ENCODE measurements at places on chromosomes 7 and 10. TPM values are rescaled to one million over a fixed set of nuclear protein-coding genes. Genes with fewer than 3 reads are reported as not detected.
A peak's percentile ranks its signal among the peaks of the same experiment; 100 is the strongest.

- DNase-seq: no peak
Observed at GRCh38 chr7:104529567-104529966, 201.2 kb downstream of the LHFPL3 start.

- DNase-seq: no peak
Observed at GRCh38 chr7:115449689-115450088, 527.8 kb downstream of the MDFIC start.

The TNRC18 gene
- total RNA-seq: 78.0 TPM

GRCh38 chr7:22216832-22217475 lies 140.0 kb downstream of the RAPGEF5 start:
- DNase-seq: no peak

The SLC26A4 gene
- under 0.01 TPM for total RNA-seq

DNA sequence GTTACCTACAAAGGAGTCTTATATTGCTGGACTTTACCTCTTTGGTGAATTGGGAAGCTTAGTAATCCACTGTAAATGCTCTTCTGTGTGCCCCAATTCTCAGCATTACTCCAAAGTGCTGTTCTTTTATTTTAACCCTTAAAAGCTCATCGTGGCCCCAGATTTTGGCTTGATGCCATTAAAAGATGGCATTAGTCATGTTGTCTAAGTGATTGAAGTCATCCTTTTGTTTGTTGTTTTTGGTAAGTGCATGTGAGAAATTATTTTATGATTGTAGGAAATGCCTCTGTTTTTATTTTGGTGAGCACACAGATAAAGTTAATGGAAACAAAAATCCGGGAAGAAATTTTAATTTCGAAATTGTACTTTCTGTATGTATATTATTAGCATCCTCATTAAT lies 82.5 kb upstream of the GATA3 start:
- DNase-seq: no peak

The CCDC3 gene
- total RNA-seq: 0.43 TPM

The BLNK gene
- not detected for total RNA-seq

The ABCB4 gene
- total RNA-seq: under 0.01 TPM

- DNase-seq: no peak
Observed at GRCh38 chr7:141954334-141954733, 7.6 kb upstream of the CLEC5A start.

The HABP2 gene
- total RNA-seq: not detected

GRCh38 chr10:103479135-103479534 lies at the start of gene CALHM3:
TSS of gene CALHM3 (minus strand) at chr10:103479240. CDS start at chr10:103479032, 208 bp downstream.
- no peak for DNase-seq

DNA sequence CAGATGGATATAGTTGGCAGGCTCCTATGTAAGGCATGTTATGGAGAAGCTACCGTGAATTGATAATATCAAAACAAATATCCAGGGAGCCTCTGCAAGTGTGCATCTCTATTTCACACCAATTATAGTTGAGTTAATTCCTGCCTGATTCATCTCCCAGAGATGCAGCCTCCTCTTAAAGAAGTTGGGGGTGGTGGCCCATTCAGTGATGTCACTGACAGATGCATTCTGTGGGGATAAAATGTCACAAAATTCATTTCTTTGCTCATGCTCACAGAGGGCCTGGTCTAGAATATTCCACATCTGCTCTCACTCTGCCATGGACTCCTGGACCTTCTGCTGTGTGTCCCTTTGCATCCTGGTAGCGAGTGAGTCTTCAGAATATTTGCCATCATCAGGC lies 189.1 kb upstream of the PRSS1 start:
- no peak for DNase-seq

- DNase-seq: peak; percentile 65
Observed at GRCh38 chr10:91251430-91252056, 31.1 kb downstream of the PCGF5 start.

- peak; percentile 8 for DNase-seq
Observed at GRCh38 chr7:151824373-151824933, 52.5 kb downstream of the PRKAG2 start.

The MMP21 gene
- not detected for total RNA-seq

The CDH23 gene
- under 0.01 TPM for total RNA-seq

DNA sequence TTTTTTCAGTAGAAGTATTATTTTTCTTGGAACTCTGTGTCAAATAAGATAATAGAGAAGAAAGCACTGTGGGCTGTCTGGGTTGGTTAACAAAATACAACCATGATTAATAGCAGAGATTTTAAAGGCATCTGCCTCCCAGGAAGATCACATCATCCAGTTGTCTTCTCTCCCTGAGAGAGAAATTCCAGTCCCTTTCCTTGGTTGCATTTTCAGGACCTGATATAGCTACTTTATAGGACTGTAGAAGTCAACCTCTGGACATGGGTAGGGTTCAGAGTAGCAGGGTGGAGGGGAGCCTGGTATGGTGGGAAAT lies 309.9 kb upstream of the IGFBP3 start:
- DNase-seq: no peak

- DNase-seq: no peak
Observed at GRCh38 chr10:80468806-80469421, 14.8 kb downstream of the TSPAN14 start.

The GATAD1 gene
- 23.5 TPM for total RNA-seq

DNA sequence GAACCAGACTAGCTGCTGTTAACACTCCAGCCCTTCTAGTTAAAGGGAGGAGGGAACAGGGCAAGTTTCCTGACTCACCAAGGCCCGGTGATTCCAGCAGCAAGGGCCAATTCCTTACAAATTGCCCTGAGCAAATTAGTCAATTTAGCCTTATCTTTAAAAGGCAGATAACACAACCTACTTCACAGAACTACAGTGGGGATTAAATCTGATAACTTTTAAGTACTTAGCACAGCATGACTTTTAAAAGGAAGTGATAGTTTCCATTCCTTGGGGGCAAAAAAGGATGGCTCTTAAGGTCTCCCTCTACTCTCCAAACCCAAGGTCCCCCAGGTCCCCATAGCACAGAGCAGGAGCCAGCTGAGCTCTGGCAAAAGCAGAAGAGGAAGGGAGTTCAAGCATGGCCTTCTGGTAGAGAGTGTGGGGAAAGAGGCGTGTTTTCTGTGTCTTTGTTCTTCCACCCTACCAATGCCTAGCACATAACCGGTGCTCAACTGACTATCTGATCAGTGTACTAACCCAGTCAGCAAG lies 4.0 kb downstream of the CDCA7L start:
- peak; percentile 66 for DNase-seq

GRCh38 chr10:4093438-4093837 lies 308.4 kb upstream of the KLF6 start:
- no peak for DNase-seq

DNA sequence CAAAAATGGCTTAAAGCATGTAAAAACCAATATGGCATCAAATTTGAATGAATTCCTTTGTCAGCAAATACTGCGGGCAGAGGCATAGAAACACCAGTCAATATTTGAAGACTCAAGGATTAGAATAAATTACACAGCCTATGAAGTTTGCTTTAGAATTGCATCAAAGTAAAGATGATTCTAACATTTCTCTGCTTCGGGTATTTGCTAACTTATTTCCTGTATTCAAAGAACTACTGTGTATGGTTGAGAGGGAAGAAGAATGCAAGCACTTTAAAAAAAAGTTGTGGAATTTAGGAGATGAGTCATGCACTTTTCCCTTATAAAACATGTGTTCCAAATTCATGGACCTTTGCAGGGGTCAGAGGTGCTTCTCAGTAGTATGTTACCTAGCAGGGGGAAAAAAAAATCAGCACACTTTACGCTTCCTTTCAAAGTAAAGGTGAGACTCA lies 90.1 kb downstream of the PIP4K2A start:
- DNase-seq: peak; percentile 80

- no peak for DNase-seq
Observed at GRCh38 chr10:60849740-60850139, 71.5 kb downstream of the CDK1 start.

- peak; percentile 66 for DNase-seq
Observed at GRCh38 chr10:119395280-119396007, 147.1 kb downstream of the RGS10 start.

GRCh38 chr10:46525177-46525823 lies 31.2 kb downstream of the GPRIN2 start:
- peak; percentile 73 for DNase-seq

- no peak for DNase-seq
Observed at GRCh38 chr10:11879387-11880094, 56.4 kb downstream of the PROSER2 start.

The C10orf88 gene
- 9.9 TPM for total RNA-seq

The ZNF679 gene
- not detected for total RNA-seq

DNA sequence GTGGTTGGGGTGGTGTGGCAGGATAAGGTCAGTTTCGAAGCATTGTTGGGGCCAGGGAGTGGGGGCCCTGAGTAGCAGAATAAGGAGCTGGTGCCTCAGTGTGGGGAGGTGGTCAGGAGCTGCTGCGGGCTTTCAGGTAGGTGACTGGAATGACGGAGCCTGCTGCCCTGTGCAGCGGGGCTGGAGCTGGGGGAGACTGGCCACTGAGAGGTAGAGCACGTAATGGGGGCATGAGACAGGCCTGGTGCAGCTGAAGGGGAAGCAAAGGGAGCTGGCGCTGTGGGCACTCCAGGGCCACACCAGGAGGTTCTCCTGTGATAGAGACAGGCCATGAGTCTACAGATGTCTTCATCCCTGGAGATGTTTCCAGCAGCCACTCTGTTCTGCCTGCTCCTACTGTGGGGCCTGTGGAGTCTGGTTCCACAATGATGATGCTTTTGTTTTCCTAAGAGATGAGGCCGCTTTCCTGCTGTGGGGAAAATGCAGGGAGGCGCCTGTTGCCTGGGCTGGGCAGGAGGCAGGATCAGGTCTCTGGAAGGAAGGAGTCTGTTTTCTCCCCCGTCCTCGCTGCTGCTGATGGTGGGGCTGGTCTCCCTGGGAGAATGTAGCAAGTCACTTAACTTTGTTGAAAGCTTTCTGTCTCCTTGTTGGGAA lies 31.1 kb downstream of the NUB1 start:
- peak; percentile 10 for DNase-seq

DNA sequence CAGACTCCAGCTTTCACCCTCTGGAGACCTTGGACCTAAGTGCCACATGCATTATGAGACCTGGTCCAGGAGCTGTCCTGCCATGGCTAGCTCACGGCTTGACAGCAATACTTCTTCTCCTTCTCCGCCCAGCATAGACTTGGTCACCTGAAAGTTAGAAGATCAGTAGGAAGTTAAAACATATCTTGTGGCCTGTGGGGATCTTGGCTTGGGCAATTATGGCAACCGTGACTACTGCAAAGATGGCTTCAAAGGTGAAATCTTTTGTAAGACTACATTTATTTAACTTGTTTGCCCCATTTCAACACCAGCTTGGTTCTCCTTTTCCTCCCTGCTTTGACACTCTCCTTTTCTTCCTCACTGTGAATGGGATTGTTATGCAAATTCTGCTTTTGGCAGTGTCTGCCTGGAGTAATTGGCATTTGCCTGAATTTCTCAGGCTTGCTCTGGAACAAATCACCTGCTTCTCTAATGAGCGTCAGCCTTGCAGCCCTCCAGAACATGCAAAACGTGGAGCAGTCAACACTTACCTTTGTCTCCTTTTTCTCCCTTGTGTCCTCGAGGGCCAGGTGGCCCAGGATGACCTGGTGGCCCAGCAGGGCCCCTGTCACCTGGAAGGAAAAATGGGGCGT lies 53.4 kb downstream of the COL17A1 start:
- no peak for DNase-seq

The FAM171A1 gene
- 16.8 TPM for total RNA-seq

DNA sequence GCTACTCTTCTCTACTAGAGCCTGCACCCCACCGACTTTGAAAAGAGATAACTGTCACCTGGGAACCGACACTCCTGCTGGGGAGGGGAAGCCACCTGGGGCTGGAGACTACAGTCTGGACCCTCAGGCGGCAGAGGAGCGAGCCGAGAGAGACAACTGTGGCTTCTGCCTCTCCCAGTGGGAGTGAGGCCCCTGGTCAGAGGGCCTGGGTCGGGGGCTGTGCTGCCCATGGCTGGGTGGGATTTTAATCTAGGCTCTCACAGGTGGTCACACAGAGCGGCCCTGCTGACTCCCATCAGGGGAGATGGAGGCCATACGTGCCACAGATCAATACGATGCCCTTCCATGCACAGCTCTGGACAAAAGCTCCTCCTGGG lies 372.1 kb downstream of the DNAJB6 start:
- no peak for DNase-seq

The PIP gene
- not detected for total RNA-seq

The GDF2 gene
- not detected for total RNA-seq

The STK31 gene
- total RNA-seq: not detected

The HOXA10 gene
- total RNA-seq: 47.1 TPM

DNA sequence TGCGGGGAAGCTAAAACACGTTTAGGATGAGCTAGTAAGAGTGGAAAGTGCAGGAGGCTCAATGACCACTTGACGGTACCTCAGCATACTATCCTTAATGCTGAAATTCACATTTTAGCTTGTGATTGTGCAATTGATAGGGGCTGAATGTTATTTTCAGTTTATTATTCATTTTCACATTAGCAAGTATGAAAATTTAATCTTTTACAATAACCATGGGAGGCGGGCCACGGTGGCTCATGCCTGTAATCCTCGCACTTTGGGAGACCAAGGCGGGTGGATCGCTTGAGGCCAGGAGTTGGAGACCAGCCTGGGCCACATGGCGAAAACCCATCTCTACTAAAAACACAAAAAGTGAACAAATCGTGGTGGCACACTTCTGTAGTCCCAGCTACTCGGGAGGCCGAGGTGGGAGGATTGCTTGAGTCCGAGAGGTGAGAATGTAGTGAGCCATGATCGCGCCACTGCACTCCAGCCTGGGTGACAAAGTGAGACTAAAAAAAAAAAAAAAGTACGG lies 22.0 kb upstream of the ANLN start:
- no peak for DNase-seq

Data from fibroblast of villous mesenchyme (primary cell).